ENCODE measurements at places on chromosomes 2 and 18.
A peak's percentile ranks its signal among the peaks of the same experiment; 100 is the strongest.

- DNase-seq = no peak
These were observed 62.5 kb downstream of the RPIA start for GRCh38 chr2:88753833-88754584.

- DNase-seq = no peak
These were observed 92.9 kb downstream of the TXNL1 start for GRCh38 chr18:56545464-56545863.

DNA sequence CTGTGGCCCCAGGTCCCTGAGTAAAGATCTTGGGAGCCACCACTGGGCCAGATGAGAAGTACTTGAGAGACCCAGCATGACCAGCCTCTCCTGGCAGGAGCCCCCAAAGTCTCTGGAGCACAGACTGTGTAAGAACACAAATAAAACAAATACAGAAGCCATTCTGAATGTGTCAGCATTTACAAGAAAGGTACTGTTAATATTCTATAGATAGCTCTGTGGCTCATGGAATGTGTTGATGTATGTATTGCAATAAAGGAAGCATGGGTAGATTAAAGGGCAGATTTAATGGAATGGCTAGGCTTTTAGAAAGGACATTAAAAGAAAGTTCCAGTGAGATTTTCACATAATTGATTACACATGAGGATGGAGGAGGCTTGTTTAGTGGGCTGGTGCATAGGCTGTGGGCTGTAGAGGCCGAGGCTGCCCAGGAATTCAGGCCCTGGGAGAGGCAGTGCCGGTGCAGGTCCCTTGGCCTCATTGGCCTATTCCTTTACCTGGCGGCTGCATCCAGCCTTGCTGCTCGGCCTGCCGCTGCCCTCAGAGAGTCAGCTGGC lies 127.7 kb upstream of the DLX2 start:
- no peak for DNase-seq

GRCh38 chr18:79560042-79560860 lies 119.4 kb upstream of the CTDP1 start:
- no peak for DNase-seq

GRCh38 chr2:160575368-160575767 lies 81.8 kb upstream of the RBMS1 start:
- DNase-seq = no peak

DNA sequence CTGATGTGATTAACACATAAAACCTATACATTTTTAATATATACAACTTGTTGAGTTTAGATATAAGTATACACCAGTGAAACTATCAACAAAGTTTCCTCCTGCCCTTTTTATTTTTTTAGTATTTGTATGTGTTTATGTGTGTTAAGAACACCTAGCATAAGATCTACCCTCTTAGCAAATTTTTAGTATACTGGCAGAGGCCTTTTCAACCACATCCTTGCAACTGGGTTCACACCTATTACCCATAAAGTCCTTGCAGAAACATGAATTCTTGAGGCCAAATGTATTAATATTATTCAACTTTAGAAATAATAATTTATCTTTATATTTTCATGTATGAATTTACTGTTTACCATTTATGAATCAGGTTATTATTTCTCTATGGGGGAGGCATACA lies 119.7 kb upstream of the CRIM1 start:
- no peak for DNase-seq

GRCh38 chr2:181916726-181917718 lies 25.5 kb downstream of the ITPRID2 start:
- no peak for DNase-seq

DNA sequence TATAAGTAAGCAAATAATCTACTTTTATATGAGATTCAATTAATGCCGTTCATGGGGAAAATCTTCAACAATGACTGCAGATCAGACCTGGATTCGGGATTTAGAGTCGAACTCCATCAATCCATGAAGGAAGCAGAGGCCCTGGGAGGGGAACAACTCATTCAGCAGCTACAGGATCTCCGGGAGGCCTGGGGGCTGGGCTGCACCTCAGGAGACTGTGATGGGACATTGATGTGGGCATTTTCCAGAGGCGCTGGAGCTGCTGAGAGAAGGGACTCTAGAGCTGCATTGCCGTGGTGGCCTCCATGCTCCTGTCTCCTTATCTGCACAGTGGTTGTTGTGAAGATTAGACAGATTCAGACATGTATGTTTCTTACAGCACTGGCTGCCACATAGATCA lies 76.9 kb downstream of the MYT1L start:
- DNase-seq = no peak

DNA sequence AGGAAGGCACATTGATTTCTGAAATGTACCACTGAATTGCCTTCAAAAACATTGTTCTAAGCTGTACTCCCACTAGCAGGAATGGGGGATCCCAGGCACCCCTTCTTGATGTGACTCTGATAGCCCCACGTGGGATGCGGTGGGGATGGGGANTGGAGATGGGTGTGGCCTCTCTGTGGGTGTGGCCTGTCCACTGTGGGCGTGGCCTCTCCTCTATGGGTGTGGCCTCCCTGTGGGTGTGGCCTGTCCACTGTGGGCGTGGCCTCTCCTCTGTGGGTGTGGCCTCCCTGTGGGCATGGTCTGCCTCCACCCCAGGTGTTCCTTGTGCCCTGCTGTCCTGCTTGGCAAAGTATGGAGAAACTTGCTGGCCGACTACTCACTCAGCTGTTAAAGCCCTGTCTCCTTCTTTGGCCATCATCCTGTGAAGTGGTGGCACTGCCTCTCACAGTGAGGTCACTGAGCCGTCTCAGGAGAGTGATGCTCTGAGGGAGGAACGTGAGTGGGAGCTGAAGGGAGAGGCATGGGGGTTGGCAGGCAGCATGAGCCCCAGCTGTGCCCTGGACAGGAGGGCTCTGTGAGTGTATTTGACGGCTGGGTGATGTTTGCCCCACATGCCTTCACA lies 6.7 kb upstream of the PARD6G start:
- DNase-seq = no peak

DNA sequence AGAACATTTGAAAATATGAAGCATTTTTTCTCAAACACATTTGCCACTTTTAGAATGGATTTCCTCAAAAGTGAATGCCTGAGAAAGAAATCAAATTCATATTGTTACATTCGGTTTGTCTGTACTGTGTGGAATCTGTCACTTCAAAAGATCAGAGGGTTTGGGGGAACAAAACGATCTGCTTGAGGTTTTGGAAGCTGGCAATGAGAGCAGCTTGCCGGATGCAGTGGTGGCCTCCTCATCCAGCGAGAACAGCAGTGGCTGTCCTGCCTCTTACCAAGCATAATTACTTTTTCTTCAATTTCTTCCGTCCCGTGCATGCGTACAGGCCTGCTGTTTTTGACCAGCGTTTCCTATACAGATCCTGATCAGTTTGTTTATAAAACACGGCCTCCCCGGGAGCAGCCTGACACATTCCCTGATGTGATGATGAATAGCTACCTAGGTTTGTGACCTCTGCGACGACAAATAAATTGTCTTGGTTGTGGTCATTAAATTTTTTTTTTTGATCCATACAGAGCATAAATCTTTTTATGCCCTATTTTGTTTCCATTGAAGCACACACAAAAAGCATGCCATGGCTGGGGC lies 45.2 kb downstream of the ITGA6 start:
- DNase-seq = no peak

DNA sequence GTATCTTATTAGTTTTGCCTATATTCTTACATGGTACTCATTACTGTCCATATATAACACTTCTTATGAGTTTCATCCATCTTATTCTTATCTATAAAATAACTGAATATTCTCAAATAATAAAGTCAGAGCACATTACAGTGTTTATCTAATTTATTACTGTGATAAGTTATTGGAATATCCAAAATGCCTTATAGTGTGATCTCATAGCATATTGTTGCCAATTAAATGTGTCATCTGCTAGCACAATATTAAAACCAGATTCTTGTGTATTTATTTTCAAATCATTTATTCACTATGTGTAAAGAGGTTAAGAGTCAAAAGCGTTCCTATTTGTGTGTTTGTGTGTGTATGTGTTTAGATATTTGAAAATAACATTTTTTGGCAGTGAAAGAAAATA lies 151.9 kb downstream of the WDR7 start:
- no peak for DNase-seq

GRCh38 chr2:185337033-185337432 lies 401.6 kb upstream of the FSIP2 start:
- DNase-seq = no peak

DNA sequence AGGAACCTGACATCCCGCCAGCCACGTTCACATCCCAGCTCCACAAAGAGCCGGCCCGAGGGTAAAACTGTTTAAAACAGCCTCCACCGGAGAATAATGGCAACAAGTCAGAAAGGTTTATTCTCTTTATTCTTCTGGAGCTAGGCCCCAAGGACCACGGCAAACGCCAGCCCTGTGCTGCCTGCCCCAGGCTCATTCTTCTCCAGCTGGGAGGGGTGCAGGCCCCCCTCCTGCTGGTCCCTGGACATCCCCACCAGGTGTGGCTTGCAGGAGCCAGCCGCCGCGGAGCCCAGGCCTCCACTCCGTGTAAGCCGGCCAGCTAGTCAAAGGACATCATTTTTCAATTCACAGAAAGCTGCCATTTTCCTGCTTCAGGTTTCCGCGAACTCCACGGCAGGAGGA lies 65.8 kb upstream of the SALL3 start:
- no peak for DNase-seq

DNA sequence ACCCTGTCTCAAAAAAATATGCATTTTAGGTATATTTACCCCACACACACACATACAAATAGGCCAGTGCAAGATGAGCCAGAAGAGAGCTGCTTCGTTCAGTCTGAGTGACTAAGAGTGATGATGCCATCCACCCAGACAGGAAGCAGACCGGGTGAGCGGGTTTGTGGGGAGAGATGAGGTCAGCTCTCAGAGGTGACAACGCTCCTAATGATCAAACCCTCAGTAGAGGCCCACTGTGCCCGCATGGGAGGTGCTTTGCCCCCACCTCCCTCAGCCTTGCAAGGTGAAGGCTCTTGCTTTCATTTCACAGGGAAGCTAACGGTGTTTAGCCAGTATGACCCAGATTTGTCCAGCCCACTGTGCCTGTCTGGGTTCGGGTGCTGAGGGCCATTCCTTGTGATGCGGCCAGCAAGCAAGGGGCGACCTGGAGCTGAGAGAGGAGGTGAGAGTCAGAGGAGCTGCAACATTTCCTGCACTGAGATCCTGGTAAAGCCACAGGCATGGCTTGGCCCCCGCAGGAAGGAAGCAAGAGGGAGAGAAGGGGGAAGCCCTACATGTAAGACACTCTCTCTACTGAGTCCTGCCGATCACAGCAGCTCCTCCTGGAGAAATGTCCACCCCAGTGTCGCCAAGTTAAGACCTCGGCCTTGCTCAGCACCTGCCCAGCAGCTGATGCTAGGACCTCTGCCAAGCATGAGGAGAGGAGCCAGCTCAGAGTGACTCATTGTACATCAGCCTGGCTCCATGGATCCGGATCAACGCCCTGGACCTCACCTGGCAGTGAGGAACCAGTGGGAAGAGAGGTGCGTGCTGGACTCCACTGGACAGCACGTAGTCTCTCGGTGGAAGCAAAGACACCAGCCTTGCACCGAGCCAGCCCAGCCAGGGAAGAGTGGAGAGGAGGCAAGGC lies 37.0 kb downstream of the NIFK start:
- no peak for DNase-seq

DNA sequence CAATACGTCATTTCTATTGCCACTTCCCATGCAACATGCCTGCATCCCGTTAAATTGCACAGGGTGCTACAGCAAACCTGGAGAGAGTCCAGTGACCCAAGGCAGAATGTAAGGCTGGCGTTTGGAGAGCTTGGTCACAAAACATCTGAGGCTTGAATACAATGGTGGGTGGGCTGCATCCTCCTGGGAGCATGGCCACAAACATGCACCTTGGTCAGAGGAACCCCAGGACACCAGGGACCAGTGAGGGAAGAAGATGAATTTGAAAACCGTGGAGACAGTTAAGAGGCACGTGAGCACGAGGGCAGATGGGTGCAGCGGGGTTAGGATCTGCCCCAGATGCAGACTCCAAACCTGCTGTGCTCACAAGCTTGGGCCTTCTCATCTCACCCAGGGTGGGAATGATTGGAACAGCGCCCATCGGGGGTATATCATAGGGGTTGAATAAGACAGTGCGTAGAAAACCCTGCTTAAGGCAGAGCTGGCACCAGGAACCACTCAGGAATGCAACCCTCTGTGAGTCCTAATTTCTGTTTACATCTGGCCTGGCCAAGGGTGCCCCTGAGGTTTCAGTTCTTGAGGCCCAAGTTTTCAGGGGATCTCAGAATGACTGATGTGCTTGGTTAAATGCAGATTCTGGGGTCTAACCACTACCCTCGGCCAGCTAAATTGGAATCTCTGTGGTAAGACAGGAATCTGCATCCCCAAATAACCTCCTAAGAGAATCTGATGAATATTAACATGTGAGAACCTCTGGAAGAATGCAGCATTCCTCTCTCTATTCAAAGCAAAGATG lies 97.2 kb downstream of the ARL4C start:
- no peak for DNase-seq

- peak; percentile 46 for DNase-seq
These were observed 33.8 kb downstream of the CCDC93 start for GRCh38 chr2:117979911-117980701.

DNA sequence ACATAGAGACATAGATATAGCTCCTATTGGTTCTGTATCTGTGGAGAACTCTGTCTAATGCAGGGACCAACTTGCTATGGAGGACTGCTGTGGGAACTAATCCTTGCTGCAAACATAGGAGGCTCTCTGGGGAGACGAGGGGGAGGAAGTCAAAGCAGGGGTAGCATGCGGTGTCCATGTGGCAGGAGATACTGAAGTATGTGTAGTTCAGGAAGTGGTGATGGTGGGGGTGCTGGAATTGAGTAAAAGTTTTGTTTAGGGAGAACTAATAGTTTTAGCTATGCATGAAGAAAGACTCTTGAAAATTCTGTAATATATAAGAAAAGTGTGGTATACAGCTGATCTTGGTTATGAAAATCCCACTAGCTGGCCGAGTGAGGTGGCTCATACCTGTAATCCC lies 62.0 kb downstream of the ANKRD44 start:
- no peak for DNase-seq

GRCh38 chr2:239255628-239256349 lies 145.0 kb downstream of the HDAC4 start:
- no peak for DNase-seq

- no peak for DNase-seq
These were observed 52.2 kb downstream of the HNMT start for GRCh38 chr2:138016351-138017087.

DNA sequence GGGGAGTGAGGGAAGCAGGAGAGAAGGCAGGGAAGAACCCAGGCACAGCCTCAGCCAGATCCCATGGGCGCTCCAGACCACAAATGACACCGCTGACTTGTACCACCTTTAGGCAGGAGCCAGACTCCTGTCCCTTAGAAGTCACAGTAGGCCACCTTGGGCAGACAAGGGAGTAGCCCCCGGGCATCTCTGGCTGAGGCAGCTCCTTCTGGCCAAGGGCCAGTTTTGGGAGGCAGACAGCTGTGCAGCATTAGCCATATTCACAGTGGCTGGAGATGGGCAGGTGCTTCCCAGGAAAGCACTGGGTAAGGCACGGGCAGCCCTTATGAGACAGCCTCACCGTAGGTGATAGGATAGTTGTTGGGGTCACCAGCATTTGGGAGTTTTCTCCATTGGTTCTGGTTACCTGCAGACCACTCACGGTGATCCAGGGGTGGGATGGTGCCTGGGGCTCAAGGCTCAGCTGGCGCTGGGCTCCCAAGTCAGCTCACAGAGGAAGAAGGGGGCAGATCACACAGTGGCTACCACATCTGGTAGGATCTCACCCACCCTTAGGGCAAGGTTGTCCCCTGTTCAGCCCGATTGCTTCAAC lies 2.1 kb downstream of the ASTL start:
- DNase-seq = no peak

Data from BJ (cell line).